ENCODE measurements at places on chromosomes 2 and 18.

DNA sequence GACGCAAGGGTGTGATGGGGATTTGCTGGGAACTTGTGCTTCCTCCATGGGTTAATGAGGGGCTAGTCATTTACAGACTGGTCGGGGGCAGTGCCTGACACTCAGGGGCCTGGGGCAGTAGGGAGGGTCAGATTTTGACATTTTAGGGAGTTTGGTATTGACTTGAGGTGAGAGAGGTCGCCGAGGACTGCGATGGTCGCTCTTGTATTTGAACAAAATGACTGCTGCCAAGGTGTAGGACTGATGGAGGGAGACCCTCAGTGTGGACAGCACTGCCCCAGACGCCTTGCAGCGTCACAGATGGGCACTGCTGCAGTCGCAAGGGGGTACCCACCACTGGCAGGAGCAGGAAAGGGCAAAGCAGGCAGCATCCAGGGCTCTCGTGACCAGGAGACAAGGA is 182.9 kb downstream of the RTP5 start:
- DNase-seq: no peak

DNA sequence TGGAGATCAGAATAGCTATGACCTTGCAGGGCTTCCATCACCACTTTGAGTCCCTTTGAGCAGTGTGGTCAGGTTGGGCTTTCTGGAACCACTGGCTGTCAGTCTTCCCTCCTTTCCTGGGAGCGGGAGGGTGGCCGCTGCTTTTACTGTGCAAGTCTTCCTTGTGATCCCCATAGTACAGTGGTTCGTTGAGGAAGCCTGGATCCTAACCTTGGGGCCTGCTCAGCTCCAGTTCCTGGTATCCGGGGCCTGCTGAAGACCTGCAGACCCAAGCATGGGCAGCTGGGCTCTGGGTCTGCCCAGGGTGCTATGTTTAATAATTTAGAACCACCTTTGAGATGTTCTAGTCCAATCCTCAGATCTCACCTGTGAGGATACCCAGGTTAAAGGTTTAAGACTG is 104.2 kb downstream of the CLIP4 start:
- no peak for DNase-seq

GRCh38 chr18:74519320-74520095 is 14.8 kb upstream of the CNDP1 start:
- no peak for DNase-seq

GRCh38 chr2:231996797-231997540 is 35.5 kb downstream of the DIS3L2 start:
- DNase-seq: no peak

DNA sequence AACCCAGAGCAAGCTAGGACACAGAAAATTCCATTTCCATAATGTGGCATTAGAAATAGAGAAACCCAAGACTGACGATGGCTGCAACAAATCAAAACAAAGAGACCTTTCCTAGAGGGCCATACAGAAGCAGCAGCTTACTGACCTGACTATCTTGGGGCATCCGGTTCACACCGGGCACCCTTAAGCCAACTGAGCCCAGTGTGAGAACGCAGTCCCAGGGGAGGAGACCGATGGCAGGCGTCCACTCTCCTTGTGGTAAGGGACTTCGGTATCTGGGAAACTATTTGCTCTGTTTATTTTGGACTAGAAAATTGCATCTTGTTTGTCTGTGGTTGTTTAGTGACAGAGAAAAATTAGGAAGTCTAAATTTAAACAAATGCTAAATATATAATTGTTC is 244.8 kb upstream of the COPS8 start:
- DNase-seq: no peak

- DNase-seq: no peak
Measured at GRCh38 chr2:39898934-39899333, 119.9 kb upstream of the THUMPD2 start.

DNA sequence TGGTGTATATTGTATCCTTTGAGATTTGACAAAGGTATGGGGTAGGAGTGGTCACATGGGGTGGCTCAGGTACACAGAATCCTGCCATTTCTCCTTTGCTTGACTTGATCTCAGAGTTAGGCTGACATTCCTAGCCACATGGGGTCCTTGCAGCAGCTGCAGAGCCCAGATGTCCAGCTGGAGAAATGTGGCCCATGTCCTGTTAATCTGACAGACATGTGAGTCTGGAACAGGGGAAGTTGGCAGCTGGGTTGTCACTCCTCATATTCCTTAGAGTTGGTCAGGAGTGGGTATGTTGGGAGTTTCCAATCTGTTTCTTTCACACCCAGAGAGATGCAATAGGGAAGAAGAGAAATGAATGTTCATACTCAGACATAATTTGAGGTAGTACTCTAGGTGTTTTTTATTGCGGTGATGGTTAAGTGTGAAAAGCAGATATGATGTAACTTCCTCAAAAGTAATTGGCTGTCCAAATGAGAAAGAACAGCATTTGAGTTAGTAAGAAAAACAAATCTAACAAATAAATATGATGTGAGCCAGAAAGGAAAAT is 402.6 kb upstream of the MEIS1 start:
- DNase-seq: no peak

DNA sequence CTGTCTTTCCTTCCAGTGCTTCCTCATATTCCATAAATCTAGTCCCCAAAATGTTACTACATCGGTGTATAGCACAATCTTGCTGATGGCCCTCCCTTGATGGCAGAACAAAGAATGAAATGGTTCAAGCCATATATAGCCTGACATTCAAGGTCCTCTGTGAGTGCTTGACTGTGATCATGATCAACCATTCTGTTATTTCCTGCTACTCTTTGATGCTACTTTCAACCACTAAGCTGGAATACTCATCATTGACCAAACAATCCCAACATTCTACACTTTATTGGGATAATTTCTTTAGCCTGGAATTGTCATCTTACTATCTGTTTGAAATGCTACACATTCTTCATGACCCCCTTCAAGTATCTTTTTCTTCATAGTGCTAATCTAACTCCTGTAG is 633.9 kb downstream of the PLCL1 start:
- no peak for DNase-seq

DNA sequence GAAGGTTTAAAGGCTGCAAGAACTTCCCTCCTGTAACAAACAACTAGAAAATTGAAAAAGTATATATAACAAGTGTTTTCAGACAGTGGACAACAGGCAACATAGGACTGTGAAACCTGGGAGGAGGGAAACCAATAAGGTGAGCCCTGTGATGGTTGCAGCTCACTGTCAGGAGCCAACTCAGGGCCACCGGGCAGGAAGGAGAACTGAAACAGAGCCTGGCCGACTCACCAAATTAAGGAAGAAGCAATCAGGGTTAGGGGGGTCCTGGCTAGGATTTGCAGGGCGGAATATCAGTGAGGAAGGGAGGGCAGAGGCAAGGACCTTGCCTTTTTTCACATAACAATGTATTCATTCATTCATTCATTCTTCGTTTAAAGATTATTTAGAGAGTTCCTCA is 21.8 kb upstream of the CNRIP1 start:
- no peak for DNase-seq

GRCh38 chr18:41928581-41928980 is 26.5 kb upstream of the PIK3C3 start:
- no peak for DNase-seq

DNA sequence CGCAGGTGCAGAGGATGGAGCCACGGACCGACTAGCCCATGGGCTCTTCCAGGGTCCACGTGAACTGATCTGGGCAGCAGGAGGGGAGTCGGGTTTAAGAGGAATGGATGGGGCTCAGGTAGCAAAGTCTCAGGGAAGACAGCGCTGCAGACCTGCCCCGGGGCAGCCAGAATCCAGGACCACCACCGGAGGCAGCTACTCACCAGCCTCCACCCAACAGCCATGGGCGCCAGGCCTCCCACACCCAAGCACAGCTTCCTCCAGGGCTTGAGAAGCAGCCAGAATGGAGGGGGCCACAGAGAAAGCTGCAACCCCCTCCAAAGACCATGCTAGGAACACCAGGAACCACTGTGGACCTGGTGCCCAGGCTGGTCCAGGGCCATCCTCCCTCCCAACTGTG is 164.3 kb downstream of the TWIST2 start:
- DNase-seq: no peak

DNA sequence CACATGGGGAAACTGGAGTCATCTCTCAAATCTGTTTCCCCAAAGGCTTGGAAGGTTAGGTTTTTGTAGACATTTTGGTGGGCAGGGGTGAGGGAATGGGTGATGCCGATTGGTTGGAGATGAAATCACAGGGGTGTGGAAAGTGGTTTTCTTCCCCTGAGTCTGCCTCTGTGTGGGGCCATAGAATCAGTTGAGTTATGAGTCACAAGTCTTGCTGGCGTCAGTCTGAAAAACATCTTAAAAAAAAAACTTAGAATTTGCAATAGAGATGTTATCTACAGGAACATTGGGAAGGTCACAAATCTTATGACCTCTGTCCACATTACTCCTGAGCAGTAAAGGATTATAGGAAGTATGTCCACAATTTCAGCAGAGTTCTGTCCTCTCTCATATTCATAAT is 314.6 kb downstream of the CNTNAP5 start:
- DNase-seq: no peak

- no peak for DNase-seq
Measured at GRCh38 chr2:231469583-231469950, 5.3 kb upstream of the NCL start.

Data from LoVo (cell line).